ENCODE measurements at places on chromosomes 6 and 20.

DNA sequence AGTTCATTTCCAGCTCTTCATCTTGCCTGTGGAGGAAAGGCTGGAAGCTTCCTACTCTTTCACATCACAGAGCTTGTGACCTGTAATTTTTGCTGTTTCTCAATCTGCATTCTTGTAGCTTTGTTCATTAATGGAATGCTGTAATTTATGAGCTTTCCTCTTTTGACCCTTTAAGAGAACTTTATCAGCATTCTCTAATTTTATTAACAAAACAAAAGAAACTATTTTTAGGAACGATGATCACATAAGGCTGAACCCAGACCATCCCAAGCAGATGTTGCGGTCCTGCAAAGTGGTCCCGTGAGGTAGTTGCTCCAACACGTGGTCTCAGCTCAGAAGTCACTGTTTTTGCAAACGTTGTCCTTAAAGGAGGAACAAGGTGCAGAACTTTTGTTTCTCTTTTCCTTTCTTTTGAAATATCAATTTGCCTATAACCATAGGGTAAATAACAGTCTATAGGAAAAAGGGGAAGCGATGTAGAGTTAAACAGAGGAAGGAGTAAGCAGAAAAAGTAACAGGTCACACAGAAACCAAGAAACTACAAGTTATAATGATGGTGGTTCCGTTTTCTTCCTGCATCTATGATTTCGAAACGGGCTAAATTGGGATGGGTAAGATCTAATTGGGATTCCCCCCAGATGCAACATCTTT is 121.3 kb upstream of the PHACTR1 start:
- DNase-seq: no peak

GRCh38 chr6:61606500-61606899 is 679.5 kb downstream of the KHDRBS2 start:
- no peak for DNase-seq

DNA sequence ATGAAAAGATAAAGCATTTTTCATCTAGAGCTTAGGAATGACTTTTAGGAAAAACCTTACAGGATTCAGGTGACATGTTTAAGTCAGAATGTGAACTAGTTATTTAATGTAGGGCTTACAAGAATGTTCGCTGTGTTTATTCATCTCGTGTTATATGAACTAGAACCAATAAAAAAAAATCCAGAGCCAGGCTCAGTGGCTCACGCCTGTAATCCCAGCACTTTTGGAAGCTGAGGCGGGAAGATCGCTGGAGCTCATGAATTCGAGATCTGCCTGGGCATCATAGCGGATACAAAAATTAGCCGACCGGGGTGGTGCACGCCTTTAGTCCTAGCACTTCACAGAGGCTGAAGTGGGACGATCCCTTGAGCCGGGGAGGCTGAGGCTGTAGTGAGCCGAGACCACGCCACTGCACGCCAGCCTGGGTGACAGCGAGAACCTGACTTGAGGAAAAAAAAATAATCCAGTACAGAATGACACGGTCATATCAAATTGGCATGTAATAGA is 46.3 kb downstream of the OR2B2 start:
- DNase-seq: no peak

DNA sequence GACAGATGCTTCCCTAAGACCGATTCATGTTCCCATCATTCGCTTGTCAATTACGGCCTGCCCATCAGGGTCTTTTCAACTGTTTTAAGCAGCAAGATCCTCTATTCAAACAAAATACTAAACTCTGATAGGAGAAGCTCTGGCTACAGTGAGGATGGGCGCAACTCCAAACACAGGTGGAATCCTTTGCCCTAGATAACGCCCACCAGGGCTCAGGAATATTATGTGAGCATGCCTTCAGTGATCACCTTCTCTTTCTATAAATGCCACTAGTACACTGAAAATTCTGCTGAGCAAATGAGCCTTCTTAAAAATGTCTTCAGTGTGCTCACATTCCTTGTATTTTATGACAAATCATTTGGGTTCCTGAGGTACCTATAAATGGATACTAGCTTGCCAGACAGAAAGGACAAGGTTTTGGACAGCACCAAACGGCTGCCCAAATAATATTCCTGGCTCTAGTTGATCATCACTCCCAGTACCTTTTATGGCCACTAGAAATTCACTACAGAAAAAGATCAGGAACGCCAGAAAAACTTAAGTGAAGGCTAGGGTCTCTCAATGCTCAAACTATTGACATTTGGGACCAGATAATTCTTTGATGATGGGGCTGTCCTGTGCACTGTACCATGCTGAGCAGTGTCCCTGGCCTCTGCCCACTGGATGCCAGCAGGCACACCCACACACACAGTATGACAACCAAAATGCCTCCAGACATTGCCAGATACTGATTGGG is 13.1 kb downstream of the ZNF217 start:
- DNase-seq: no peak

GRCh38 chr20:37358366-37359150 is 12.6 kb downstream of the SRC start:
- DNase-seq: no peak

- DNase-seq: no peak
Observed at GRCh38 chr20:57066126-57066900, 200.1 kb downstream of the BMP7 start.

GRCh38 chr20:56247954-56248782 is at the start of gene MC3R:
Gene MC3R (plus strand): TSS chr20:56248732. CDS start chr20:56248844, 112 bp downstream.
- no peak for DNase-seq

DNA sequence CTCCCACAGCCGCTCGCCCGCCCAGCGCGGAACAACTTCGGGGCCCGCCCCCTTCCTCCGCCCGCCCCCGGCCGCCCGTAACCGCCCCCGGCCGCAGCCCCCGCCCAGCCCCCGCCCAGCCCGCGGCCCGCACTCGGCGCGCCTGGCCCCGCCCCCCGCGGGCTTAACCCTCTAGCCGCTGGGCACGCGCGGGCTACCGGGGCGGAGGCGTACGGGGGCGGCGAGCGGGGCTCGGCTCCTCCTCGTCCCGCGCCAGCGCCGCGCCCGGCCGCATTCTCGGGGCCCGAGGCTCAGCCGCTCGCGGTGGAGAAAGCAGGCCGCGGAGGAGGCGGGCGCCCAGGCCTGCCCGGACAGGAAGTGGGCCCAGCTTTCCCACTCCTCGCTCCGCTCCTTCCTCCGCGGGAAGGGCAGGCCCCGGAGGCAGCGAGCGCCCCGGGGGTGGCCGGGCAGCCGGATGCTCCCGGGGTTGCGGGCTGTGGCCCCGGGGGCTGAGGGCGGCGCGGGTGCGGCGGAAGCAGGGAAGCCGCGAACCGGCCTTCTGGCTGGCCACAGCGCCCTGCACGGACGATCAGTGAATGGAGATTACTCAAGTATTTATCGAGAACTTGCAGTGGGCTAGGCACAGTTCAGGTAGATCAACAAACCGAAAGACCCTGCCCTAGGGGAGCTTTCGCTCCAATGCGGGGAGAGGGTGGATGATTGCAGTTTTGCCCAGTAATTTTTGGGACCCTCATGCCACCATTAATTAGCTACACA is at the start of gene TRAM2:
Gene TRAM2, minus strand, starts transcription at position 39 of the 756 bp plus-strand sequence. CDS start 145 bp downstream, outside the sequence.
- DNase-seq: peak; percentile 56

DNA sequence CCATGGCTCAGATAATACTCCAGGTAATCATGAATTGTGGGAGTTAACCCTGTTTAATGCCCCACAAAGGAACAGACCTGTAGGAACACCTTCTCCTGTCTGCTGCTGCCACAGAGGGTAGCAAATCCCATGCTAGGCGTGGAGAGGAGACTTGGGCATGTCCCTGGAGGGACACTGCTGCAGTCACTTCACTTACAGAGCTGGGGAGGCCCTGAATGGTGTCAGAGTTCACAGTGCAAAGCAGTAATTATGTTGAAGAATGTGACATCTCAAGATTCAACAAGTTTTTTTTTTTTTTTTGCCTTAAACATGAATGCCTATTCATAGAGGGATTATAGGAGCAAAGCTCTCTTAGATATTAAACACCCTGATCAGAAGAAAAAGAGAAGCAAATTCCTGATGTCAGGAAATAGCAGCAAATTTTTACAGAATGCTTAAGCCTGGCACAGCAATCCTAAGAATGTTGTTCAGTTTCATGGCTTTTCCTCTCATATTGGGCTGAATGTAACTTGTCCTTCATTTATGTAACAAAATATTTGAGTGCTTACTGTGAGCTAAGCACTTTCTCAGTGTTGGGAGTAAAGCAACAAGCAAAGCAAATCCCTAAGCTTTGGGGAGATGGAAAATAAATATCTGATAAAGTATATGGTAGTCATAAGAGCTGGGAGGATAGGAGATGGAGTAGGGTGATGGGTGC is 45.0 kb downstream of the CARMIL1 start:
- DNase-seq: no peak

DNA sequence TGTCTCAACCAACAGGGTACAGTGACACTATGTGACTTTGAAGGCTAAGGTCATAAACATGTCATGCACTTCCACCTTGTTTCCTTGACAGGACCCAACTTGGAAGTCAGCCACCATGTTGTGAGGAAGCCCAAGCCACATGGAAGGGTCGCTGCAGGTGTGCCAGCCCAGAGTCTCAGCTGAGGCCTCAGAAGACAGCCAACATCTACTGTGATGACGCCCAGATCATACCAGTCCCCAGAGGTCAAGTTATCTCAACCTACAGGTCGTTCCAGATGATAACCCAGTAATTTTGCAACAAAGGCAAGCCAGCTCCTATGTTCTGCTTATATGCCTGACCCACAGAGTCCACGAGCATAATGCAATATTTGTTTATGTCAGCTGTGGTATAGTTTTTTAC is 376.0 kb upstream of the AGPAT4 start:
- no peak for DNase-seq

- no peak for DNase-seq
Observed at GRCh38 chr20:32429343-32429742, 71.2 kb downstream of the ASXL1 start.

DNA sequence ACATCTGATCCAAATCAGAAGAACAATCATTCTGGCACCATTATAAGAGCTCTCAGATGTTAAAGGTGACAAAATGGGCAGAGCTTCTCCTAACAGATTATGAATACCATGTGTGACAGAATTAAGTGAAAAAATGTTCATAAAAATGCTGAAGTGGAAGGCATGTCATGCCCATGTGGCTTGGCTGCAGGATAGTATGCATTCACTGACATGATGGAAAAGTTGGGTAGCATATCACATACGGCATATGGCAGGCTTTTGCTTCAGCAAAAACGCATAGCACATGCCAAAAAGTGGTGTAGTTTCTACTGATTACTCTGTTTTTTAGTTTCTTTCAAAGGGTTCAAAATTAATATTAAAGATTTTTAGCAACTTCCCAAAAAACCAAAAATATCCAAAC is 731.5 kb upstream of the EPHA7 start:
- DNase-seq: no peak

- DNase-seq: no peak
Observed at GRCh38 chr20:21053002-21053762, 53.0 kb downstream of the LINC00237 start.

DNA sequence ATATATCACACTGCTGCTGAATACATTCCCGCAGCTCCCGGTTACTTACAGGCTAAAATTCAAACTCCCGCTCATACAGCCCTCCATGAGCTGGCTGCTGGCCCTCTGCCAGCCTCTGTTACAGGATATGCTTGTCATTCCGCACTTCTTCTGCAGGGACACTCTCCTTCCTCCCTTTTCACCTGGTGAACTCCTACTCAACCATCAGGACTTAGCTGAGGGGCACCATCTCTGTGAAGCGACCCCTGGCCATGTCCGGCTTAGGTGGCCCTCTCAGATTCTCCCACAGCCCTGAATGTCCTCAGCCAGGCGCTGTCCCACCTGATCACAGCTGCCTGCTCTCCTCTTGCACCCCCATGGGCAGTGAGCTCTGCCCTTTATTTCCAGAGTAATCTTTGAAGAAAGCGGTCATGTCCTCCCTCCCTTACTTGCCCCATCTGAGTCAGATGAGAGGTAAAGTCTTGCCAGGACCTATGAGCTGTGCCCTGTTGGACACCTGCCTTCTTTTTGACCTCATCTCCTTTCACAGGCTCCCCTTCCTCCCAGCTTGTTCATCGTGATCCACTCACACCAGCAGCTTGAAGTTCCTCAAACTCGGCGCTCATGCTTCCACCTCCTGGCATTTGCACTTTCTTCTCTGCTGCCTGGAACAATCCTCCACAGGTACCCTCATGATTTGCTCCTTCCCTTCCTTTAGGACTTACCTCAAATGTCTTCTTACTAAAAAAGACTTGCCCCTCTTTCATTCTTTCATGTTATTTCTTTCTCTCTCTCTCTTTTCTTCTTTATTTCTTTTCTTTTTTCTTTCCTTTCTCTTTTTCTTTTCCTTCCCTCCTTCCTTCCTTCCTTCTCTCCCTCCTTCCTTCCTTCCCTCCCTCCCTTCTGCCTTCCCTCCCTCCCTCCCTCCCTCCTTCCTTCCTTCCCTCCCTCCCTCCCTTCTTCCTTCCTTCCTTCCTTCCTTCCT is 5.6 kb downstream of the CYP24A1 start:
- DNase-seq: no peak

- no peak for DNase-seq
Observed at GRCh38 chr6:91523511-91523910, 936.6 kb upstream of the MAP3K7 start.

GRCh38 chr6:22601984-22602383 is 32.6 kb downstream of the HDGFL1 start:
- DNase-seq: no peak

DNA sequence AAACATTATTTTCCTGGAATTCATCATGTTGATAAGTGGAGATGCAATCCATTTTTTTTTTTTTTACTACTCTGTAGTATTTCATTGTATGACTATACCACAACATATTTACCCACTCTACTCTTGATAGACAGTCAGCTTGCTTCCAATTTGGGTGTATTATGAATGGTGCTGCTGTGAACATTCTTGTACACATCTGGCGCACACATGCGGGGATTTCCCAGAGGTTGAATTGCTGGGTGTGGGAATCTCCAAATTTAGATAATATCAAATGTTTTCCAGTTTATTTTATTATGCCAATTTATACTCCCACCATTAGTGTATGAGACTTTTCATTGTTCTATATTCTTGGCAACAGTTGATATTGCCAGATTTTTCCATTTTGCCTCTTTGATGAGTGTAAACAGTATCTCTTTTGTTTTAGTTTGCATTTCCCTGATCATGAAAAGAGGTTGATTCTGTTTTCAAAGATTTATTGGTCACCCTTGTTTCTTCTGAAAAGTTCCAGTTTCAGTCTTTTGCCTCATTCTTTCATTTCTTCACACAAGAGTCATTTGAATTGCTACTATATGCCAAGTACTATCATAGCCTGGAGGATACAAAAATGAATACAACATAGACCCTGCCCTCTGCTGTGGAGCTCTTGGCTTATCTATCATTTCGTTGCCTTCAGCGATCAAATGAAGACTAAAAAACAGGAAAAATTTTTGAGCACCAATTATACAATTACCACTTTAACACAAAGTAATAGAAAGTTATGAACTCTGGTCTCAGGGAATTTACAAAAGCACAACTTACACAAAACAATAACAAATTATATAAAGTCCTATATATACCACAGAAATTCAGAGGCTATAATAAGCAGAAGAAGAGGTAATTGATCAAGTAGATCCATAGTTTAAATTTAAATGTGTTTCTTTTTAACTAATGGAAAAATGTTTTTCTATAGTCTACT is 17.1 kb upstream of the NCOA7 start:
- no peak for DNase-seq

- DNase-seq: no peak
Observed at GRCh38 chr6:163617549-163617948, 203.0 kb downstream of the QKI start.

- no peak for DNase-seq
Observed at GRCh38 chr20:32449057-32449889, 91.1 kb downstream of the ASXL1 start.
